ENCODE measurements at places on chromosomes 4 and X.

GRCh38 chrX:13685126-13685763, 3.7 kb upstream of the RAB9A start:
- DNase-seq: no peak

DNA sequence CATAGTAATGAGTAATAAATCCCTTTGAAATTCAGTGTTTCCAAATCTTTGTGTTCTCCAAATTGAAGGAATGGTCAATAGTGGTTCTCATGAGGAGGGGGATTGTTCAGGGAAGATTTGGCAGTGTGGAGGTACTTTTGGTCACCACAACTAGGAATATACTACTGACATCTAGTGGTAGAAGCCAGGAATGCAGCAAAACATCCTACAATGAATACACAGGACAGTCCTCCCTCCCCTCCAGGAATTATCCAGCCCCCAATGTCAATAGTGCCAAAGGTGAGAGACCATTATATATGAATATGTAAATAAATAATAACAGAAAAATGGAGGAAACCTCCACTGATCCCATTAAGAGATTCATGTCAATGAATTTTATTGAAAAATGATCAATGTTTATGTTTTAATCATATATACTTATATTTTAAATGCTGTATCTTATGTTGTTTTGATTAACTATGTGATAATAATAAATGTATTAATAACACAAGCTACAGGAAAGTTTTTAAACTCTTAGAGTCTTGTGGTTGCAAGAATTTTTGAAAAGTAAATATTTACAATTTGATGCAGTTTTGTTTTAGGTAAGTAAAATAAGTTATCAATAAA, 14.4 kb upstream of the FAM9A start:
- peak; percentile 31 for DNase-seq

DNA sequence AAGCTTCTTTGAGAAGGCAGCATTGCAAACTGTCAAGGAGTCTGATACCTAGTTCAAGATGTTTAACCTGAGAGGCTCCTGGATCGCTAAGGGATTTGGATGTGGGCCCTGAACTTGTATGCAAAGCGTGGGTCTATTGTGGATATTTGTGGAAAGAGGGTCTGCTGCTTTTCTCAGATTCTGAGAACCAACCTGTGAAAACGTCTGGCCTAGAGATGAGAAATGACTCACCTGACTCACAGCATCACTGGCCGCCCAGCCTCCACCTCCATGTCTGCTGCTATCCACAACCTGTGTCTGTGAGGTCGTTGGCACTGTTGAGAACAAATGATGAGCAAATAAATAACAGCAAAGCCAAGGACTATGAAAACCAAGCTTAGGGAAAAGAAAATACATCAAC, 33.3 kb upstream of the PROM1 start:
- DNase-seq: no peak

DNA sequence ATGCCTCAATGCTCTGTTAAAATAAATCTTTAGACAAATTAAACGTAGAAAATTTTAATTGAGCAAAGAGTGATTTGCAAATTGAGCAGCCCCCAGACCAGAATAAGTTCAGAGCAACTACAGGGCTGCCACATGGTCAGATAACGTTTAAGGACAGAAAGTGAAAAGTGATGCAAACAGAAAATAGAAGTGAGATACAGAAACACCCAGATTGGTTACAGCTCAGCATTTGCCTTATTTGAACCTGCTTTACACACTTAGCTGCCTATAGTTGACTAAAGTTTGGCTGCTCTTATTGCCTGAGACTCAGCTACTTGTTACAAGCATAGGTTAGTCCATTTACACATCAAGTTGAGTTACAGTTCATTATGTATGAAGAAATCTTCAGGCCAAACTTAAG, 1800.8 kb upstream of the PCDH10 start:
- DNase-seq: no peak

DNA sequence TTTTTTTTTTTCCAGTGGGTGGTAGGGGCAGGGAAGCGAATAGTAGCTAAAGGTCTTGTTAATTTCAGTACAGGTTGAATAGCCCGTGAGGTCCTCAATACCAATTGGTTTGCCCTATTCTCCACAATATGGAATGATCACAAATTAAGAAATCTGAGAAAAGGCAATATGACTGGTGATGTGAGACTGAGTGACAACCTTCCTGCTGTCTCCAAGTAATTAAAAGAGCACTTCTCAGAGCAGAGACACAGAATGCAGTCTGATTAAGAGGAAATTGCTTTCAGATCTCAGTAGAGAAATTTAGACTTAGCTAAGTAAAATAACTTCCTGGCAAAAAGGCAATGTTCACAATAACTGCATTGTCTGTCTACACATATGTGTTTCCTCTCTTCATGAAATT, 23.0 kb downstream of the GPR174 start:
- DNase-seq: no peak

All from forelimb muscle (tissue), 1 donor.